ENCODE measurements at places on chromosomes 7 and 10. TPM values are rescaled to one million over a fixed set of nuclear protein-coding genes. Genes with fewer than 3 reads are reported as not detected.

GRCh38 chr7:137882806-137883205 is 36.0 kb upstream of the DGKI start:
- no peak for DNase-seq

- no peak for DNase-seq
Measured at GRCh38 chr10:84632866-84633265, 304.5 kb downstream of the CCSER2 start.

GRCh38 chr10:51588984-51589383 is 110.4 kb downstream of the CSTF2T start:
- DNase-seq, result no peak

DNA sequence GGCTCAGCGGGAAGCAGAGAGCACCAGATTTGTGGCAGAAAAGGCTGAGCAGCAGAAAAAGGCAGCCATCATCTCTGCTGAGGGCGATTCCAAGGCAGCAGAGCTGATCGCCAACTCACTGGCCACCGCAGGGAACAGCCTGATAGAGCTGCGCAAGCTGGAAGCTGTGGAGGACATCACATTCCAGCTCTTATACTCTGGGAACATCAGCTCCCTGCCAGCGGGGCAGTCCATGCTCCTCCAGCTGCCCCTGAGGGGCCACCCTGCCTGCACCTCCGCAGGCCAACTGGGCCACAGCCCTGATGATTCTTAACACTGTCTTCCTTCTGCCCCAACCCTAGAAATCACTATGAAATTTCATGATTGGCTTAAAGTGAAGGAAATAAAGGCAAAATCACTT is 18.6 kb downstream of the CWF19L1 start:
- DNase-seq, result no peak

GRCh38 chr7:4123823-4124222 is 558.3 kb upstream of the FOXK1 start:
- no peak for DNase-seq

The OSBPL3 gene
- total RNA-seq, result 8.0 TPM

The BBIP1 gene
- 39.5 TPM for total RNA-seq

DNA sequence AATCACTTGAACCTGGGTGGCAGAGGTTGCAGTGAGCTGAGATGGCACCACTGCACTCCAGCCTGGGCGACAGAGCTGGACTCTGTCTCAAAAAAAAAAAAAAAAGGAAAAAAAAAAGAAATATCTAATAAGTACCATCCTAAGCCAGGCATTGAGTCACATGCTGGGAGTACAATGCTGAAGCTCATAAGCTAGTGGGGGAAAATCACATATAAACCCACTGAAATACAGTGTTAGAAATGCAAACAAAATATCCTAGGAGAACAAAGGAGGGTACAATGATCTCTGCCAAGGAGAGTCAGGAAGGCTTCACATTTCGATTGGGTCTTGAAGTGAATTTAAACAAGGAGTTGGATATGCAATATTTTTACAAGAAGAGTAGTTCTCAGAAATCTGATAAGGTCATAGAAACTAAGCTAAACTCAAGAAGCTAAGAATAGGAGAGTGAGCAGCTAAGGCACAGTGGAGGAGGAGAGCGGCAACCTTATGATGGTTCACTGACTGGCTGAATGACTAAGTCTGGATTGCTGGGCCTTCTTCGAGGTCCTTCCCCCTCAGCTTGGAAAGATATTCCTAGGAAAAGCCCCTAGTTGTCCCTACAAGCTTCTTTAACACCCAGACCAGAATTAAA is 115.5 kb downstream of the PHTF2 start:
- DNase-seq, result no peak

- DNase-seq, result no peak
Measured at GRCh38 chr10:6757158-6757557, 177.1 kb upstream of the PRKCQ start.

DNA sequence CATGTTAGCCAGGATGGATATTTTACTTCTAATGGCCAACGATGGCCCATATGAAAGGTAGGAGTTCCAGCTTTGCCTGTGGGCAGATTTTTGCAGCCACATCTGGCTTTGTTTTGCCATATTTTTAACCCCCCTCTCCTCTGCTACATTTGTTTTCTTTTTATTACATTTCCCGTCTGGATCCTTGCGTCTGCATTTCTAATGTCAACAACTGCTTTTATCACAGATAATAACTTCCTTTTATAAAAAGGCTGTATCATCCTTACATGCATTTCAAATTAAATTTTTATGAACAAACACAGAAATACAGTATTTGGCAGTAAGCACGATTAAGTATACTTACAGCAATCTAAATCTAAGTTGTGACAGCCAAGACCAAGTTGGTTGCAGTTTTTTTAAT is 156.0 kb downstream of the BAMBI start:
- DNase-seq, result no peak

- DNase-seq, result no peak
Measured at GRCh38 chr10:95327367-95327766, 36.6 kb upstream of the PDLIM1 start.

DNA sequence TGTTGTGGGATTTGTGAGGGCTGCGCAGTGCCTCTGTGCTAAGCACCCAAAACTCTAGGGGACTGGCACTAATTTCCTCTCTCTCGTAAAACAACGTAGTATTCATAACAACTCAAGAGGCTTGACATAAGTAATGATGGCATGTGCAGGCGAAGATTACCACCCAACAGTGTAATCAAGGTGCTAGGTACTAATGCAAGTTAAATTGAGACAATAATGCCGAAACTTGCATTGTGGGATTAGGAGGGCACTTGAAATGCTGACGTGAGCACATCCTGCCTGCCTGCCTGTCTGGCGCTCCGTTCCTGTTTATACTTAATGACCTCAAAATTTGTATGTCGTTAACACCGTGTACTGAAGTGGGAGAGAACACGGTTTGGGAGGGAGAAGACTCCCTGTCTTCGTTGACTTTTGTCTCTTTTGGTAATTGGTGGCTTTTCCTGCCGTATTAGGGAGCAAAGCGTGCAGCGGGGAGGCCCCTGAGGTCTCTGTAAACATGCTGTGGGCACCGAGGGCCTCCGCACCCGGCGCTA is 139.0 kb downstream of the MGMT start:
- no peak for DNase-seq

DNA sequence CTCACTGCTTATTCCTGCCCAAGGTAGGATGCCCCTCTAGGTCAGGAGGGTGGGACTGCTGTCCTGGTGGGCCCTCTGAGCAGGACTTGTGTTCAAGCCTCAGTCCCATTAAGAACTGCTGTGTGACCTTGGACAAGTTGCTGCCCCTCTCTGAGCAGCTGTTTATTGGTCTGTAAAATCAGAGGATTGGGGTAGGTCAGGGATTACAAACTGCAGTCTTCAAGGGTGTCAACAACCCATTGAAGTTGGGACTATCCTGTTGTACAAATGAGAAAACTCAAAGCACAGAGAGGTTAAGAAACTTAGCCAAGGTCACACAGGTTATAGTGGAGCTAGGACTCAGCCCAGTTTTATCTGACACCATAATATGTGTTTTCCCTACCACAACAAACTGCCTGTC is 55.3 kb downstream of the ZMIZ1 start:
- DNase-seq, result no peak

The ASZ1 gene
- not detected for total RNA-seq

GRCh38 chr10:48284002-48284546 is 9.6 kb upstream of the FRMPD2 start:
- DNase-seq, result no peak

DNA sequence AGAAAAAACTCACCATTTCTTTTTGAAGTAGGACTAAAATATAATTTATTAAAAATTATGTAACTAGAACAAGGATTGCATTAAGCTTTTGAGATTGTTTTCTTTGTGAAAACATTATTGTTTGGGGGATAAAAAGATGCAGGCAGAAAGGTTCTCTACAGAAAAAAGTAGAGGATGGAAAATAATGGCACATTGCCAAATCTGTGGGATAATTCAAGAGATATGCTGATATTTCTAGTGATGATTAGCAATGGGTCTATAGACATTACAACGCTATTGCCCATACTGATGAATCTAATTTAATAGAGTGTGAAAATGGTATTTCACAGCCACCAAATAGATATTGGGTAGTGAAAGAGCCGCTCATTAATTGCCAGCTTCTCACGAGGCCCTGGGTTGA is 204.3 kb downstream of the RAPGEF5 start:
- no peak for DNase-seq

DNA sequence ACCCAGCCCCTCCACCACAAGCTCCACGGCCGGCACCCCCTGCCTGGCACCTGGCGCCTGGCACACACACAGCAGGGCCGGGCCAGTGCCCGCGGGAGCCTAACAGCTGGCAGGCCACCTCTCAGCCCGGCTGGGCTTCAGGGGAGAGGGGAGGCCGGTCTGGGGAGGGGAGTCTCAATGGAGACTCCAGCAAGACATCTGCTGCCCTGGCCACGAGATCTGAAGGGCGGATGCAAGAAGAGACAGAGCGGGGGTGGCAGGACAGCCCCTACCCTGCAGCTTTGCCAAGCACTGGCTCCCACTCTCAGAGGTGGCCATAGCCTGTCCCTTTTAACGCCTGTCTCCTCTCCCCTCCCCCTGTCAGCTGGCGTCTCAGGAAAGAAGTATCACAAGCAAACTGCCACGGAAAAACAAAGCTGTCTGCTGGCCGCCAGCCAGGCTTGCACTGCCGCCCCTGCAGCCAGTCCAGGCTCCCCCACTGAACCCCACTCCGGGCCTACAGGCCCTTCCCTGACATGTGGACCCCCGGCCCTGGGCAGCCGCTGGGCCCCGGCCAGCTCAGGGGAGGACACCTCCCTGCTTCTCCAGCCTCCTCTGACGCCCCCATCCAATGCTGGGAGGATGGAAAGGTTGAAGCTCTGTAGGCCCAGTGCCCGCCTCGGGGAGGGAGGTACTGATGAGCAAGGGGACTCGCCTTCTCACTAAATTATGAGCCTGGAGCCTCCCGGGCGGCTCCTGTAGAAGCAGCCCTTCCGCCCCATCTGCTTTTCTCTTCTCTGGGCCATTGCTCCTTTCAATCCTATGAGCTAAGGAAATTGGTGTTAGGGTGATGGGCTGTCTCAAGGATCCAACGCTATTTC is 178.4 kb downstream of the ARHGAP12 start:
- no peak for DNase-seq

DNA sequence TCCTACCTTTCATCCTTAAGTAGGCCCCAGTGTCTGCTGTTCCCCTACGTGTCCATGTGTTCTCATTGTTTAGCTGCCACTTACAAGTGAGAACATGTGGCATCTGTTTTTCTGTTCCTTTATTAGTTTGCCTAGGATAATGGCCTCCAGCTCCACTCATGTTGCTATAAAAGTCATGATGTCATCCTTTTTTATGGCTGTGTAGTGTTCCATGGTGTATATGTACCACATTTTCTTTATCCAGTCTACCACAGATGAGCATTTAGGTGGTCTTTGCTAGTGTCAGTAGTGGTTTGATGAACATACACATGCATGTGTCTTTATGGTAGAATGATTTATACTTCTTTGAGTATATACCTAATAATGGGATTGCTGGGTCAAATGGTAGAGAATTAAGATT is 146.2 kb upstream of the SLC26A5 start:
- DNase-seq, result no peak

- DNase-seq, result no peak
Measured at GRCh38 chr7:154855366-154855765, 147.6 kb downstream of the PAXIP1 start.

DNA sequence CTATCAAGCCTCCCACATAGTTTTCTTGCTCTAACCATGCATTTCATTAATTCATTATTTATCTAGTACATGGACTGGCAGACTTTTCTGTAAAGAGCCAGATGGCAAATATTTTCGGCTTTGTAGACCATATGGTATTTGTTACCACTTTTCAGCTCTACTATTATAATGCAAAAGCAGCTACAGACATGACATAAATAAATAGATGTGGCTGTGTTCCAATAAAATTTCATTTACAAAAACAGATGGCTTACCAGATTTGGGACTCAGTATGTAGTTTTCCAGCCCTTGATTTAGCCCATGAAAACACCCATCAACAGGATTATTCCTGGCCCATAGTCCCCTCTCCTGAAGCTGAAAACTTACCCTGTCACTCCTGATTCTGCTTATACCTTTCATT is 32.1 kb downstream of the PLCE1 start:
- DNase-seq, result no peak

DNA sequence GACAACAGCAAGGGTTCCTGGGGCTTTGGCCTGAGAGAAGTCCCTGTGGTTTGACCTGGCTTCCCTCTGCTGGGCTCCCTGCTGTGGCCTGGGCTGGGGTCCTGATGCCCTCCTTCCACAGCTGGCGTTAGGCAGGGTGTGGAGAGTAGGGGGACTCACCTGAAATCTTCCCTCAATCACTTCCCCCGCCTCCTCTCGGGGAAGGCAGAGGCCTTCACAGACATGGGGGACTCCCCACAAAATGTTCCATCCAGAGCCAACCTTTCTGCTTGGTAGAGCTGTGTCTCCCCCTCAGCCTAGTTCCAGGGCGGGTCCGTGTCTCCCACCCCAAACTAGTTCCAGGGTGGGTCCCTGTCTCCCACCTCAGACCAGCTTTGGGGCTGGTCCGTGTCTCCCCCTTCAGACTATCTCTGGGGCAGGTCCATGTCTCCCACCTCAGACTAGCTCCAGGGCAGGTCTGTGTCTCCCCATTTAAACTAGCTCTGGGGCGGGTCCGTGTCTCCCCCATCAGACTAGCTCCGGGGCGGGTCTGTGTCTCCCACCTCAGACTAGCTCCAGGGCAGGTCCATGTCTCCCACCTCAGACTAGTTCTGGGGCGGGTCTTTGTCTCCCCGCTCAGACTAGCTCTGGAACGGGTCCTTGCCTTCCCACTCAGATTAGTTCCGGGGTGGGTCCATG is 2.2 kb downstream of the PVRIG start:
- no peak for DNase-seq

GRCh38 chr10:63515002-63515763 is 6.0 kb upstream of the REEP3 start:
- no peak for DNase-seq

DNA sequence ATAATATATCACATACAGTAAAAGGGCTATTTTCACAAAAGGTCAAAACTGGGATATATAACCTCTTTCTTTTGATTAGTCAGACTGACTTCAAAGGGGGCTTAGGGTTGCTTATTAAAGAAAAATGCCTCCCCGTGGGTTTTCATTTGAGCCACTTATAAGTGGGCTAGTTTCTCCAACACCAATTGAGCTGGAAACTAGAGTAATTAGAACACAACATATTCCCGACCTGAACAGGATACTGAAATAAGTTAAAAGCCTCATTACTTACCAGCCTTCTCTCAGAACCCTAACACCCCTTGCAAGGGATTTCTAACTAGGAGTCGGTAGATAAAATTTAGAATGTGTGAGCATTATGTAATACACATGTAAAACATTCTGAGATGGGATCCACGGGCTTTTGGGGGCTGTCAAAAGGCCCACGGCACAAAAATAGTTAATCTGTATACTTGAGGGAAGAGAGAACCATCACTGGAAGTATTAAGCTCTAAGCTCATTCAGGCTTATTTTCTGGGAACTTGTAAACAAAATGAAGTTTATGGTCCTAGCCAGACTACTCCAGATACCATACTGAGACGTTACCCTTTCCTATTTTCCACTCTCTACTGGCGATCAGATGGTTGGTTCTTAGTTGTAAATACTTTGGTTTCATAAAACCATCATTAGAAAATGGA is 29.3 kb upstream of the KMT2E start:
- no peak for DNase-seq

- no peak for DNase-seq
Measured at GRCh38 chr7:93327006-93327633, 95.0 kb downstream of the VPS50 start.

- DNase-seq, result no peak
Measured at GRCh38 chr10:129194181-129194870, 272.7 kb upstream of the MGMT start.

- DNase-seq, result no peak
Measured at GRCh38 chr10:124464028-124464965, 2.7 kb downstream of the LHPP start.

All from osteocyte (in vitro differentiated cells).